ENCODE measurements at places on chromosomes 16 and 17.

GRCh38 chr16:35221482-35222185 lies 1762.2 kb downstream of the TP53TG3F start:
- DNase-seq, result no peak

GRCh38 chr17:50721194-50722010 lies 2.0 kb downstream of the LUC7L3 start:
- DNase-seq, result no peak

DNA sequence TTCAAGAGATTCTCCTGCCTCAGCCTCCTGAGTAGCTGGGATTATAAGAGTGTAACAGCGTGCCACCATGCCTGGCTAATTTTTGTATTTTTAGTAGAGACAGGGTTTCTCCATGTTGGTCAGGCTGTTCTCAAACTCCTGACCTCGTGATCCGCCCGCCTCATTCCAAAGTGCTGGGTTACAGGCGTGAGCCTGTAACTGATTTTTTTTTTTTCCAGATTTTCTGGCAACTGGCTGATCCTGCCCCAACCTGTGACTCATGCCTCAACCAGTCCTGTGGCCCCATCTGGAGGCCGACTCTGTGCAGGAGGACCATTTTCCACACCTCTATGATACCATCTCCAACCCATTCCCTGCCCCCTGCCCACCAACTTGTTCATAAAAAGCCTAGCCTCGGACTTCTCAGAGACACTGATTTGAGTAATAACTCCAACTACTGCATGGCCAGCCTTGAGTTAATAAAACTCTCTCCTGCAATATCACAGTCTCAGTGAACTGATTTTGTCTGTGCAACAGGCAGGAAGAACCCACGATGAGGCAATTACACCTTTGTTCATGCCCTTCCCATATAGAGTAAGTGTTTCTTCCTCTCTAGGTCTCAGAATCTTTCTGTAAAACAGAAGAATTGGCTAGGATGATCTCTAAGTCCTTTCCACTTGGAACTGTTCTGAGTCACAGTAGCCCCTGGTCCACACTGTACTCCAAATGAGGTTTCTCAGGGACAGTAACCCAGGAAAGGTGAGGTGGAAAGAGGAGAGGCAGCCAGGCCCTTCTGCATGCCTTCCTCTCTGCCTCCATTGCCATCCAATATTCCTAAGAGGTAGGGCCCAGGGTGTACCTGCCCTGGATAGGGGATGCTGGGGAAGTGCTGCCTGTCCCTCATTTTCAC lies 8.8 kb upstream of the CNOT1 start:
- DNase-seq, result no peak

DNA sequence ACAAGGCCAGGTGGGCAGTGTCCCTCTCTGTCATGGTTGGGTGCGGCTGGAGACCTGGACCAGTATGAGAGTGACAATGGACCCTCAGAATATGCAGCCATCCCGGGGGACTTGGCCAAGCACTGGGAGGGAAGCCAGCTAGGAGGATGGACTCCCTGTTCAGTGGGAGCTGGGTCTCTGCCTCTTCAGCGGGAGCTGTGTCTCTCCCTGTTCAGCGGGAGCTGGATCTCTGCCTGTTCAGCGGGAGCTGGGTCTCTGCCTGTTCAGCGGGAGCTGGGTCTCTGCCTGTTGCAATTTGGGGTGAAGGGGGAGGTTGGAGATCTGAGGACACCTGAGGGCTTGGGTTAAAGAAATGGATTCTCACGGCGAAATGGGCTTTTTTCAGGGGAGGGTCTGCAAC lies 3.8 kb upstream of the PRSS33 start:
- DNase-seq, result no peak

DNA sequence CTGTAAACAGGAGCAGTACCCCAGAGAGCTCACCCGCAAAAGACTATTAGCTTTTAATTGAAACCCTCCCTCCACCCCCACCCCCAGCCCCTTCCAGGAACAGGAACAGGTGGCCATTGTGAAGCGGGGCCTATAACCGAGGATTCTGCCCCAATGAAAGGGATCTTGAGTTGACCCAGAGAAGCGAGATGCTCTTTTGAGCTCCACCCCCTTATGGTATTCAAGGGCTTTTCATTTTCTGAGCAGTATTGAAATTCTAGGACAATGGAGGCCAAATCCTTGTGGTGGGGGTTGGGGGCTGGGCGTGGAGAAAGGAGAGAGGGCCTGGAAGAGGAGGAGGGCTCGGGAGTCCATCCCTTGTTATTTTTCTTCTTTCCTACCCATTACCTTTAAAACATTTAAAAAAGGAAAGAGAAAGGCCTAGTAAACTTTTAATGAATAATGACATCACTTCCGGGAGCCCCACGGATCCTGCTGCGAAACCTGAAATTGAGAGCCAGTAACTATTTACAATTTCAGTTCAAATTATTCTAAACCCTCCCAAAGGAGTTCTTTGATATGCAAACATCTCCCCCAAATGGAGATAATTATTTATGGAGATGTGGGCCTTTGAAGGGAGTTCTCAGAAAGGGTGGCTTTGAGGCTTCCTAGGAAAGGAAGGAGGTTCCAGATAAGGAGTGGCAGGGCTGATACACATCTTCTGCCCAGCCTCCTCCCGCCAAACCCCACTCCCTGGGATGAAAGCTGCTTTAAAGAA lies 30.5 kb downstream of the HS3ST3B1 start:
- no peak for DNase-seq

DNA sequence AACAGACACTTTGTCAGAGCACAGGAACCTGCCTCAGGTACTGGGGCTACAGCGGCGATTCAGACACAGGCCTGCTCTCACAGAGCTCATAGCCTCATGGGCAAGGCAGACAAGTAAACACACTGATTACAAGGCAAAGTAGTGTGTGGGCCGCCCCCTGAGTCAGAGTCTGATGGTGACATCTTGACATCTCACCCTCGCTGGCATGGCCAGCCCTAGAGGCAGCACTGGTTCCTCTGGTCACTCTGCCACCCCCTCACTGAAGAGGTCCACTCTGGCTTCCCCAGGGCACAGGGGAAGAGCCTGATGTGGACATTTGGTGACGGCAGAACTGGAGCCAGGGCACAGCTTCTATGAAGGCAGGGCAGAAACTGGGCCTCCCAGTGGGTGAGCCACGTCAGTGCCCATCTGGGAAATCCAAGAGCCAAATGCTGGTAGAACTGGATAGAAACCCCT lies 32.9 kb upstream of the TOB1 start:
- DNase-seq, result no peak

GRCh38 chr16:3133844-3134243 lies 985 bp upstream of the ZNF213 start:
- DNase-seq, result no peak

GRCh38 chr17:37700881-37701280 lies 44.0 kb downstream of the HNF1B start:
- no peak for DNase-seq

GRCh38 chr17:41775394-41776226 lies 10.9 kb downstream of the JUP start:
- no peak for DNase-seq

GRCh38 chr17:30599428-30600059 lies 122.3 kb downstream of the GOSR1 start:
- no peak for DNase-seq

DNA sequence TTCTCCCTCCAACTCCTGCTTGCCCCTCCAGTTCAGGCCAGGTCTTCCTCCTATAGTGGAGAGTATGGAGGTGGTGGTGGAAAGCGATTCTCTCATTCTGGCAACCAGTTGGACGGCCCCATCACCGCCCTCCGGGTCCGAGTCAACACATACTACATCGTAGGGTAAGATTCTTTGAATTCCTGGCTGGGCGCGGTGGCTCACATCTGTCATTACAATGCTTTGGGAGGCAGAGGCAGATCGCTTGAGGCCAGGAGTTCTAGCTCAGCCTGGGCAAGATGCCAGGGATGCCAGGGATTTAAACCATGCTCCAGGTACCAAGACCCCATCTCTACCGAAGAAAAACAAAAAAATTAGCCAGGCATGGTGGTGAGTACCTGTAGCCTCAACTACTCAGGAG lies 1.4 kb downstream of the ZG16 start:
- DNase-seq, result no peak

DNA sequence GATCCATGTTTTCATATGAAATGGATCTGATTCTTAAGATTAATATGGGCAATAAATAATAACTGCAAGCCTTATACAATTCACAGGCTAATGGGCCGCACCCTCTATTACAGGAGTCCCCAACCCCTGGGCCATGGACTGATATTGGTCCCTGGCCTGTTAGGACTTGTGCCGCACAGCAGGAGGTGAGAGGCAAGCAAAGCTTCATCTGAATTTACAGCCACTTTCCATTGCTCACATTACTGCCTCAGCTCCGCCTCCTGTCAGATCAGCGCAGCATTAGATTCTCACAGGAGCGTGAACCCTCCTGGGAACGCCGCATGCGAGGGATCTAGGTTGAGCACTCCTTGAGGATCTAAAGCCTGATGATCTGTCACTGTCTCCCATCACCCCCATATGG lies 26.8 kb downstream of the METTL16 start:
- DNase-seq, result no peak

DNA sequence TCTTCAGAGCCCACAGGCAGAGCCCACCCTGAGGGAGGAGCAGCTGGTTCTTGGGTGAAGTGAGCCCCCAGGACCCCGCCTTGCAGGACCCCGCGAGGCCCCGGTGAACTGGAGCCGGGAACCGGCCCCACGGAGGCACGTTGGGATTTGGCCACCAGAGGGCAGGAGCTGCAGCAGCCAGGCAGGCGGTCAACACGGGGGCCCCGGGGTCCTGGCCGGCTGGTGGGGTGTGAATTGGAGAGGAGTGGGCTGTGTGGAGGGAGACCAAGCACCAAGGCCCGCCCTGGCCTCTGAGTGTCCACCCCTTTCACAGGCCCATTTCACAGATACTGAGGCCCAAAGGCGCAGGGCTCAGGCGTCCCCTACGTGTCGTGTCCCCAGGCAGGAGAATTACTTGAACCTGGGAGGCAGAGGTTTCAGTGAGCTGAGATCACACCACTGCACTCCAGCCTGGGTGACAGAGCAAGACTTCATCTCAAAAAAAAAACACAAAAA lies 2.2 kb downstream of the DPEP1 start:
- DNase-seq, result no peak

- no peak for DNase-seq
Observed at GRCh38 chr16:59046335-59046734, 312.2 kb upstream of the GOT2 start.

- no peak for DNase-seq
Observed at GRCh38 chr17:72987166-72987565, 105.3 kb downstream of the SLC39A11 start.

- DNase-seq, result no peak
Observed at GRCh38 chr16:72105978-72106377, 12.3 kb downstream of the DHX38 start.

DNA sequence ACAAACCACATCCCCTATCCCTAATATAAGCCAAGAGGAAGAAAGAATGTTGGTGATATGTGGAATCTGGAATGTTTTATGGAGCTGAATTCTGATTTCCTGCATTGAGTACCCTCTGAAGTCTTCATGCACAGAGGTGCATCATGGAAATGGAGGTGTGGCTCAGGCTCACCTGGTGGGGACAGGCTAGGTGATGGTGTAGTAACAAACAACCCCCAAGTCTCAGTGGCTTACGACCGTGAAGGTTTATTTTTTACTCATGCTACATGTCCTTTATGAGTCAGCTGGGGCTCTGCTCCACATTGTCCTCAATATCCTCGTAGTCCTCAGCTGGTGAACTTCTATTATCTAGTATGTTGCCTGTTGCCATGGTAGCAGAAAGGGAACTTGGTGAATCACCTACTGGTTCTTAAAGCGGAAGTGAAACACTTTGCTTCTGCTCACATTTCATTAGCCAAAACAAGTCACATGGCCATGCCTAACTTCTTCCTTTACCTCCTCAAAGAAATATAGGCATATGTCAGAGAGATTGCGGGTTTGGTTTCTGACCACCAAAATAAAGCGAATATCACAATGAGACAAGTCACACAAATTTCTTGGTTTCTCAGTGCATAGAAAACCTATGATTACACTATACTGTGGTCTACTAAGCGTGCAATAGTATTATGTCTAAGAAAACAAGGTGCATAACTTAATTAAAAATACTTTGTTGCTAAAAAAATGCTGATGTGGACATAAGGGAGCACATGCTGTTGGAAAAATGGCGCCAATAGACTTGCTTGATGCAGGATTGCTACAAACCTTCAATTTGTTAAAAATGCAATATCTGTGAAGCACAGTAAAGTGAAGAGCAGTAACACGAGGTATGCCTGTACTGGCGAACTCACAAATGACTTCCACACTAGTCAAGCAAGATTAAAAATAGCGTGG lies at the start of gene PMFBP1:
Gene PMFBP1, minus strand, starts transcription at position 51 of the 930 bp plus-strand sequence. CDS start 947 bp downstream, outside the sequence.
- no peak for DNase-seq

DNA sequence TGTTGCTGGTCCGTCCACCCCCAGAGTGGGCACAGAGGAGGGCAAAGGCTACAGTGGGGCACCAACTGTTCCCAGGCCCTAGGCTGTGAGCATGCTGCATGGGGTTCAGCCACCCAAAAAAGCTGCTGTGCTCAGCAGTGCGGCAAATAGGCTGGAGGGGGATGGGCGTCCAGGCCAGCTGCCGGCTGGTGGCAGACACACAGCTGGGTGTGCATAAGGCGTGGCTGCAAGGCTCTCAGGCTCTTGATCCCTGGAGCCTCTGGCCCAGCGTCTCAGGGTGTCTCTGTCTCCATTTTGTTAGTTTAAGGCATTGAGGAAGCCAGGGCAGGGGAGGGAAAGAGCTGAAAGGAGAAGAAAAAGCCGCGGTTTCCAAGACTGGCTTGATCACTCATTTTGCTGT lies 8.8 kb downstream of the RPL19 start:
- peak; percentile 13 for DNase-seq

DNA sequence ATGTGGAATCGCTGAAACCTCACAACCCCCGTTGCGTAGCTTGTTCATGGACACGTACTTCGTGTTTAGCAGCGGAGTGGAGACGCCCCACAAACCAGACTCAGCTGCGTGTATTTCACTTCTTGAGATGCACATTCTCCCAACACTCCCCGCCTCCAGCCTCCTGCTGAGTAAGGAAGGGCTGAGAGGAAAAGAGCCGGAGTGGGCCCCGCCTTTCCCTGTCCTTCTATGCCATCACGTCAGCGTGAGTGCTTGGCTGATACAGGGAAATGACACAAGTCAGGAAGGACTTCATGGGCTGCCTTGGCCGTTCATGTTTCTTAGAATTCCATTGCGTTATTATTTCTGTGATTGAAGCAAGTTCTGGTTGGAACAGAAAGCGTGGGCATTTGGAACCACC lies 68.6 kb upstream of the CBX4 start:
- DNase-seq, result no peak

DNA sequence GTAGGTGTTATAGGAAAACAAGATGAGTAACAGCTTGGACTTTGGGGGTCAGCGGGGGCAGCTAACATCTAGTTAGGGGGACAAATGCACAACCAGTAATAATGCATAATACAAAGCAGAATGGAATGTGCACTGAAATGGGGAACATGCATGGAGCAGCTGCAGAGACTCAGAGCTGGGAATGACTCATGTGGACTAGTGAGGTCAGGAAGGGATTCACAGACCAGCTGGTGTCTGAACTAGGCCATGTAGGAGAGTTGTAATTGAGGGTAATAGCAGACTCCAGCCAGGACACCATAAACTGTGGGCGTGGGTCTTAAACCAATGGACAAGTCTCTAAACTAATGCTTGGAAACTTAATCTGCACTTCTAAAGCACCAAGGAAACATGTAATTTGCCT lies 176.8 kb upstream of the ASIC2 start:
- DNase-seq, result no peak

All from SHP77 treated with DMSO at 0.1 percent for 48 hours (cell line).